ENCODE measurements at places on chromosomes 4 and X.

- no peak for DNase-seq
- H3K27ac ChIP-seq = no peak overlapping the region
- no peak overlapping the region for H3K4me3 ChIP-seq
- no peaks in the 10 kb centered on the region for H3K4me1 ChIP-seq
- H3K27me3 ChIP-seq = no peaks in the 10 kb centered on the region
These were observed 40.4 kb upstream of the NOCT start for GRCh38 chr4:138975225-138975624.

- no peak overlapping the region for H3K27ac ChIP-seq
- H3K4me1 ChIP-seq = no peaks in the 10 kb centered on the region
- H3K4me3 ChIP-seq = no peak overlapping the region
These were observed 25.7 kb upstream of the XIAP start for GRCh38 chrX:123834116-123834515.

DNA sequence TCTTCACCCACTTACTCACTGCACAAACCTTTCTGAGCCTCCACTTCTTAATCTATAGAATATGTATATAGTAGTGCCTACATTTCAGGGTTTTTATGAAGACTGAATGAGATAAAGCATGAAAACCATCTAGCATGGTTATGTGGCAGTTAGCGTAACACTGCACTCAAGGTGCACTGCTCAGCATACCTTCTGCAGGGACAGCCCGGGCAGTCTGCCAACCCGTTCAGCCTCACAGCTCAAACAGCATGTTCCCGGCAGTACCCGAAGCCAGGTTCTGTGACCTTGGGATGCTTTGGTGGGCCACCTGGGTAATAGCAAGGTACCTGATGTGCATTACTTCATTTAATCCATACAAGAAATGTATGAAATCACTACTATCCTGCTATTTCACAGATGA lies 81.4 kb downstream of the DOCK11 start:
- no peaks in the 10 kb centered on the region for H3K4me1 ChIP-seq
- peaks cover 41% of the 10 kb centered on the region for H3K36me3 ChIP-seq
- DNase-seq = no peak
- no peaks in the 10 kb centered on the region for H3K27me3 ChIP-seq
- H3K4me3 ChIP-seq = no peak overlapping the region
- no peak overlapping the region for H3K27ac ChIP-seq

DNA sequence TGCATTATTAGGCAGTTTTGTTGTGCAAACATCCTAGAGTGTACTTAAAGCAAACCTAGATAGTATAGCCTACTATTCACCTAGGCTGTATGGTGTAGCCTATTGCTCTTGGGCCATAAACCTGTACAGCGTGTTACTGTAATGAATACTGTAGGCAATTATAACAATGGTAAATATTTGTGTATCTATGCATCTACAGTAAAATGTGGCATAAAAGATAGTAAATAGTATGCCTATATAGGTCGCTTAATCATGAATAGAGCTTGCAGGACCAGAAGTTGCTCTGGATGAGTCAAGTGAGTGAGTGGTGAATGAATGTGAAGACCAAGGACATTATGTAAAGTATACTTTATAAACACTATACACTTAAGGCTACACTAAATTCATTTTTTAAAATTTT lies 16.6 kb downstream of the USO1 start:
- H3K27ac ChIP-seq = no peak overlapping the region
- no peak for DNase-seq
- H3K4me3 ChIP-seq = no peak overlapping the region
- H3K36me3 ChIP-seq = no peaks in the 10 kb centered on the region

- H3K4me3 ChIP-seq = no peak overlapping the region
- H3K27me3 ChIP-seq = no peaks in the 10 kb centered on the region
- H3K36me3 ChIP-seq = no peaks in the 10 kb centered on the region
- no peaks in the 10 kb centered on the region for H3K4me1 ChIP-seq
- DNase-seq = no peak
These were observed 262.2 kb downstream of the ARHGAP10 start for GRCh38 chr4:147994076-147994475.

DNA sequence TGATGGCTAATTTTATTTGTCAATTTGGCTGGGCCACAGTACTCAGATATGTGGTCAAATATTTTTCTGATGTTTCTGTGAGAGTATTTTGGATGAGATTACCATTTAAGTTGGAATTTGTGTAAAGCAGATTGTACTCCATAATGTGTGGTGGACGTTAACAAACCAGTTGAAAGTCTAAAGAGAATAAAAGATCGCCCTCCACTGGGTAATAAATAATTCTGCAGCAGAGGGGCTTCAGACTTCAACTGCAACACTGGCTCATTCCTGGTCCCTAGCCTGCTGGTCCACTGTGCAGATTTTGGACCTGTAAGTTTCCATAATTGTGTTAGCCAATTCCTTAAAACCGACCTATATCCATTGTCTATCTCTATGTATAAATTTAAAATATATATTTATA lies 540.3 kb downstream of the PCDH18 start:
- no peak overlapping the region for H3K4me3 ChIP-seq
- DNase-seq = no peak
- no peaks in the 10 kb centered on the region for H3K4me1 ChIP-seq
- no peak overlapping the region for H3K27ac ChIP-seq

DNA sequence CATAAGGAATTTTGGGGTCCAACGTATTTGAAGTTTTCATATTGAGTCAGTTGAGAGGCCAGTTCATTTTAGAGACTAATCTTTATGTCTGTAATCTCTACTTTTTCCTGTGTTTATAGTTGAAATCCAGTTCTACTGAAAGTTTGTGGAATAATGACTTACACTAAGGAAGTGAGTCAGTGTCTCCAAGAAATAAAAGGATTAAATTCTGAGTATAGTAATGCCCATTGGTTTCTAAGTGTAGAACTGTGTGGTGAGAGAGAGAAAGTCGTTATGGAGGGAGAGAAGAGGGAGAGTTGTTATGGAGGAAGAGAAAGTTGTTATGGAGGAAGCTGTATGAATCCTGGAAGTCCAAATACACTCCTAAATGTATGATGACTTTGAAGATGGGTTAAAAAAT lies 264.6 kb upstream of the HAND2 start:
- H3K4me1 ChIP-seq = no peaks in the 10 kb centered on the region
- H3K27me3 ChIP-seq = no peaks in the 10 kb centered on the region
- H3K4me3 ChIP-seq = no peak overlapping the region
- no peaks in the 10 kb centered on the region for H3K36me3 ChIP-seq
- no peak for DNase-seq

DNA sequence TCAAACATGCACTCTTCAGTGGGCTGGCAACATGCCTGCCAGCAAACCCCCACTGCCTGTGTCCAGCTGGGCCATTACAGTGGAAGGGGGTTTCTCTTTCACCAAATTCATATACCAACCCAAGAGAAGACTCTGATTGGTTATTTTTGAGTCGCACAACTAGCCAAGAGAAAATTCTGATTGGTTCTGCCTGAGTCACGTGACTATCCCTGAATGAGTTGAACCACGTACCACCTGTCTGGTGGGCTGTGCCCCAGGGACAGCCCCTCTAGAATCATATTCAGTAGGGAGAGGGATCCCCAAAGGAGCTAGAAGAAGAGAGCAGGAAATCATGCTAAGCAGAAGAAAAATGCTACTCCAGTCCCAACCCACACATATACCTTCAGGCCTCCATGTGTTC lies 313.1 kb downstream of the STK32B start:
- no peak for DNase-seq
- no peaks in the 10 kb centered on the region for H3K36me3 ChIP-seq
- H3K4me1 ChIP-seq = no peaks in the 10 kb centered on the region
- H3K27me3 ChIP-seq = no peaks in the 10 kb centered on the region
- no peak overlapping the region for H3K4me3 ChIP-seq
- H3K27ac ChIP-seq = no peak overlapping the region

GRCh38 chr4:76607846-76608245 lies 172.8 kb downstream of the SHROOM3 start:
- no peaks in the 10 kb centered on the region for H3K4me1 ChIP-seq
- no peaks in the 10 kb centered on the region for H3K27me3 ChIP-seq
- no peak overlapping the region for H3K27ac ChIP-seq

- no peaks in the 10 kb centered on the region for H3K36me3 ChIP-seq
- H3K4me1 ChIP-seq = no peaks in the 10 kb centered on the region
- H3K4me3 ChIP-seq = no peak overlapping the region
- no peaks in the 10 kb centered on the region for H3K27me3 ChIP-seq
- H3K27ac ChIP-seq = no peak overlapping the region
These were observed 125.0 kb upstream of the MSX1 start for GRCh38 chr4:4734425-4734824.

DNA sequence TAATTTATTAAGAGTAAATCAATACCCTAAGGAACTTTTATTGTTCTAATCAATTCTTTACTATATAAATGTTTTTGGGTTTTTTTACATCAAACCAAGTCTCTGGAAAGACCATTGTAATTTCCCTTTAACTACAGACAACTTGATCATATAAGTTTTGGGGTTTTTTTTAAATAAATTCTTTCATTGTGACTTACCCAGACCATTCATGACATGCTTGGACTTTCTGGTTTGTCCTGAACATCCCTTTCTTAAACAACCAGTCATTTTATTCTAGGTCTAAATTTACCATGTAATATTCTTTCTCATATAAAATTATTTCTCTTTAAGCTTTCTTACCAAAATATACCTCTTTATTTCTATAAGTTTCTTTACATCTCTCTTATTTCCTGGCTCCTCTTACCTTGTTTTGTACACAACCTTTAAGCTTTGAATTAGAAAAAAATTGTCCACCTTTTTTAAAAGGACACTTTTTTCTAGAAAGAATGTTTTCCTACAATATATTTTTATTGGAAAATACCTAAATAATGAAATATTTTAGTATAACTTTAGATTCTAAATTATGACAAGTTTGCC lies 8.4 kb downstream of the CNGA1 start:
- no peak overlapping the region for H3K27ac ChIP-seq
- H3K4me1 ChIP-seq = no peaks in the 10 kb centered on the region
- H3K4me3 ChIP-seq = no peak overlapping the region
- no peak for DNase-seq
- H3K36me3 ChIP-seq = no peaks in the 10 kb centered on the region
- no peaks in the 10 kb centered on the region for H3K27me3 ChIP-seq

- DNase-seq = no peak
- no peaks in the 10 kb centered on the region for H3K36me3 ChIP-seq
- H3K4me3 ChIP-seq = no peak overlapping the region
- H3K27me3 ChIP-seq = no peaks in the 10 kb centered on the region
- H3K4me1 ChIP-seq = no peaks in the 10 kb centered on the region
These were observed 57.3 kb downstream of the RAP1GDS1 start for GRCh38 chr4:98318521-98318920.
